ENCODE measurements at places on chromosomes 4 and X.

GRCh38 chrX:132489578-132490419, 961 bp upstream of the MBNL3 start:
- DNase-seq: peak; percentile 59

DNA sequence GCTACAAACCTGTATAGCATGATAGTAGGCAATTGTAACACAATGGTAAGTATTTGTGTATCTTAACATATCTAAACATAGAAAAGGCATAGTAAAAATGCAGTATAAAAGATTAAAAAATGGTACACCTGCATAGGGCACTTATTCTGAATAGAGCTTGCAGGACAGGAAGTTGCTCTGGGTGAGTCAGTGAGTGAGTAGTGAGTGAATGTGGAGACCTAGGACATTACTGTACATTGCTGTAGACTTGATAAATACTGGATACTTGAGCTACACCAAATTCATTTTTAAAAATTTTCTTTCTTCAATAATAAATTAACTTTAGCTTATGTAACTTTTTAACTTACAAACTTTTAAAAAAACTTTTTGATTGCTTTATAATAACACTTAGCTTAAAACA, 68.2 kb upstream of the MAML3 start:
- peak; percentile 11 for DNase-seq

GRCh38 chrX:15911734-15912550, 57.3 kb upstream of the AP1S2 start:
- peak; percentile 74 for DNase-seq

DNA sequence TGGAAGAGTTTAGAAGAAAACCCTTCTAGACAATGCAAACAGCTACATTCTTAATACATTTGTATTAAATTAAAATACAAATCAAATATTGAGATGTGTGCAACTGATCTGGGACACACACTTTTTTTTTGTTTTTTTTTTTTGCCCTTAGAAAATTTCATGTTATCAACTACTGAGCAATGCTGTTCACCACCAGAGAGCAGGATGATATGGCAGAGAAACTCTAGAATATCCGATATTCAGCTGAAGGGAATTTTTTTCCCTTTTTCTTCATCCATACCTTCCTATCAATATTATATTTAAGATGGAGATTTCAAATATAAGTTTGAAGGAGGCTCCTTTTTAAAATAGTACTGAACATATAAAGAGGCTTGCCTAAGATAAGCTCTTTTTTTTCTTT, 1.0 kb downstream of the NDST3 start:
- DNase-seq: no peak

DNA sequence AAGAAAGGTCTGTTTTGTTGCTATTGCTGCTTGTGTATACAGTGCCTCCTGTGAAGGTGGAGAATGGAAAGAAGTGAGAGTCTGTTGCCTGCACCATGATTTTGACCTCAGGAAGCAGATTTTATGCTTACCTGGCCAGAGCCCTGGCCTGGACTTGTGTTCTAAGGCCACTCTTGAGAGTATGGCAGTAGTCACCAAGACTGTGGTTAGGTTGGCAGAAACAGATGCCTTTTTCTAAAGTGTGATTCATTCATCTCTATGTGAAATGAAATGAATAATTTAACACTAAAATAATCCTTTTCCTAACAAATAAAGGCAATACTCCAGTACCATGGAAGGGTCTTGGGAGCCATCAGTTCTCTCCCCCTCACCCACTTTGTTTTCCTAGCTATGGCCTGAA, 161.8 kb downstream of the DCLK2 start:
- DNase-seq: no peak

DNA sequence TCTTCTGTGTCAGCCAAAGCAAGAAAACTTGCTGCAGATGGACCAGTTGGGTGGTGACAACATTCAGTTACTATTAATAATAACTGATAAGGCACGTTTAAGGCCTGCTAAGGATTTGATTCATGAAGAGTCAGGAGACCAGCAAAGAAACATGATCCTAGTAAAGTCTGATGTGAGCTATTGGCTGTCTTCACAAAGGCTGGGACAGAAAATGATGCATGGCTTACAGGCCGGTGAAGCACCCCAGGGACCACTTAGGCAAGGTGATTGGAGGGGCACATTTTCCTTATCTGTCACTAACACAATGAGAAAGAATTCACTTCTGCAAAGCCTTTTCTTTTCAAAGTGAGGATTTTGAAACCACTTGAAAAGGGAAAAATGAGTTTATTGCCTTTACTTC, 65.4 kb upstream of the TRPC3 start:
- DNase-seq: no peak

DNA sequence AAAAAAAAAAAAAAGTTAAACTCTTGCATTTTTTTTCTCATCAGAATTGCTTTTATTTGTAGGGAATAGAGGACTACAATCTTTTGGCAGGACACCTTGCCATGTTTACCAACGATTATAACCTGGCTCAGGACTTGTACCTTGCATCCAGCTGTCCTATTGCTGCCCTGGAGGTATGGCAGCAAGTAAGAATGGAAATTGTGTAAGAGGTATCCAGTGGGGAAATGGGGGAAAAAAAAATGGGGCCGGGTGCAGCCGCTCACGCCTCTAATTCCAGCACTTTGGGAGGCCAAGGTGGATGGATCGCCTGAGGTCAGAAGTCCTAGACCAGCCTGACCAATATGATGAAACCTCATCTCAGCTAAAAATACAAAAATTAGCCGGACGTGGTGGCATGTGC, 49.8 kb downstream of the WDR19 start:
- no peak for DNase-seq

DNA sequence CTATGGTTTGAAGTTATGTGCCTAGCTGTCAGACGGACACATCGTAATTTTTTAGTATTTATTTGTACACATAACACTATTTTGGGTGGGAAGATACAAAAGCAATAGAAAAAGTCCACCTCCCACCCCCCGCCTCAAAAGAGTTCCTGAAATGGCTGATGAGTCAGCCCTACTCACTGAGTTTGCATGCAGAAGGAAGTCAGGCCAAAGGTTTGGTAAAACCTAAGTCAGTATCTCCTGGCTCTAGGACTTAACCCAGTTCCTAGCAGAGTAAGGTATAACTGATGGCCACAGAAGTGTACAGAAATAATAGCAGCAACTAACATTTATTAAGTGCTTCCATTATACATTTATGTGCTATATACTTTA, 2.9 kb upstream of the KLHL2 start:
- peak; percentile 50 for DNase-seq

DNA sequence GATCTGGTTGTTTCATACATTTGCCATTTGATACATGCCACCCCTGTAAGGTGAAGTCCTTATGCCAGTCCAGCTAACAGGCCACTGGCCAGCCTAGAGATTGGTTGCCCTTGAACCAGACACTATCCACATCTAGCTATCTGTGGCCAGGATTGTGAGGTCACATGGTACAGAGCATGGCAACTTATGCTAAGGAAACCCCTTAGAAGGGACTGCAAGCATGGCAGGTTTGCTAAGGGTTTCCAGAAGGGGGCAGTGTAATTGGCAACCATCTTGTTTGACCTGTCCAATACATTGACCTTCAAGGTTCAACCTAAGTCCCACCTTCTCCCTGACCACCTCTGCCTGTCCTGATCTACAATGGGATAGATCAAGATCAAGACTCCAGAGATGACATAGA, 47.5 kb downstream of the SMC1A start:
- DNase-seq: no peak

DNA sequence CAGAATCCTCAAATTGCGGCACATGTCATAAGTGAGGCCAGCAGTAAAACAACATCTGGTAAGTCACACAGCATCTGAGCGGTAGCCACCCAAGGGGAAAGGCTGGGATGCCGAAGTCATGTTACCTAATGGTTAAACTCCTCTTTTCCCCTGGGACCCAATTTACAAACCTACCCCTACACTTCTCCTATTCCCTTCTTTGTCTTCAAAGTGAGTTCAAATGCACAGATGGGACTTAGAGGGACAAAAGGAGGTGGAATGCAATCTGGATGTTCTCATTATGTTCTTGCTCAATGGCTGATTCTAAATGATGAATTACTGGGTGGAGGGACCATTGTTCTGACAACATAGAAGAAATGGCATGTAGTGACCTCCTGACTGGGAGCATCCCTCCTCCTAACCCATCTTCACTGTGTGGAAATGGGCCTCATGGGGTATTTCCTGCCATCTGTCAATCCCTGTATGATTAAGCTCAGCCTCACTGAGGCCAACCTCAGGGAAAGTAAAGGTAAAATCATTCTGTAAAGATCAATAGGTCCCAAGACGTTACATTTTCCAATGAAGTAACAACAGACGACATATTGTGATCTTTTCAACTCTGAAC, 8.5 kb downstream of the CD40LG start:
- no peak for DNase-seq

- DNase-seq: no peak
Observed at GRCh38 chrX:56786889-56787733, 58.1 kb downstream of the NBDY start.

DNA sequence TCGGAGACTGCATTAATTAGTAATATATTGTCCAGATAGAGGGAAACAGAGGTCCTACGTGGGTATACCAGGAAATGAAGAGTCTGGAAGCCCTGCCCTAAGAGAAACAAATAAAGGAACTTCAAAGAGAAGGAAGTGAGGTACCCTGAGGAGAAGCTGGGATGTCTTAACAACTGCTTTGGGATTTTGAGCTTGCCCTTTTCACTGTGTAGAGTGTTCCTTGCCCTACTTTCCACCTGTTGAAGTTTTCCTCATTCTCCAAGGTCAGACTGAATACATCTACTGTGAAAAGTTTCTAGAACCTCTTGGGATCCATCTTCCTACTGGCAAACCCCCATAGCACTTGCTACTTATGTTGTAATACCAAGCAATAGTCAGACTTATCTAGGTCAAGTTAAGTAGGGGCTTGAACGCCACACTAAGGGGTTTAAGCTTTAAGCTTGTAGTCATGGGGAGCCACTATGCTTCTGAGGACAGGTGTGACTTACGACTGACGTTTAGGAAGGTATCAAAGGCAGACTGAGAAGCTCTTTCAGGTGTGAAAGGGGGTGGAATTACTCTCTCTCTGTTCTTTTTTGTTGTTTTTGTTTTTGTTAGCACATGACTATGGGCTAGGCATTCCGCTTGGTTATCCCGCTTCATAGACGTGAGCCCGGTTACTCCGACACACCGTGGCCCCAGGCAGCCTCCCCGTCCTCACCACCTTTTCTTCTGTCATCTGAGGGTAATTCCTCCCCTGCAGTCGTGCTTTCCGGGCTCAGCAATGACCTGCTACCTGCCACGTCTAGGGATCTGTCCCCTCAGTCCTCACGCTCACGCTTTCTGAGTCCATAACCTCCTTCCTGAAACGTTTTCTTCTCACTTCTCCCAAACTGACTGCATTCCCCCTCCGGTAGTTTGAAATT, 959 bp upstream of the REST start:
- peak; percentile 55 for DNase-seq

DNA sequence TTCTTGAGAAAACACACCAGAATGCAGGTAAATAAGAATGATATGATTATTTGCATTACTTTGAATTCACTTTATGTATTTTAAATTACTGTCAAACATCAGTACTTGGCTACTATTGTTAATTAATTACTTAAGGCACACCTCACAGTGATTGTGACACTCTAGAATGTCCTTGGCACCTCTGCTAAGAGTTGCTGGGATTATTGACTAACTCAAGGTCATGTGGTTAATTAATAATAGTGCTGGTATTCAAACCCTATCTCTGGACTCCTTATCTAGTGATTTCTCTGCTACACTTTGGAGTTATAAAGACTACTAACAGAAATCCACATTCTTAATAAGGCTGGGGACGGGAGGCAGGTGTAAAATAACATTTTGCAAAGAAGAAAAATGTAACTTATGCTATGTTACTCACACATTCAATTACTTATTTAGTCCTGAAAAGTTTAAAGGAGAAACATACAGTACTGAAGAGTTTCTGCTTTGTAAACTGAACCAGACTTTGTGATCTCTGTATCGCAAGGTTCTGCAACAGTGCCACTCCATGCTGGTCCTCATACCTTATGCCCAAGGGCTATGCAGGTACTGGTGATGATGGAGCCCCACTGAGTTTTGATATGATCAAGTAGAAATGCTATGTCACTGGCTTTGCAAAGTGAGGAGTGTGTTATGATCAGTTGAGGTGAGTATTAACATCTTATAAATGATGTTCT, 242.7 kb downstream of the MID1IP1 start:
- DNase-seq: no peak

DNA sequence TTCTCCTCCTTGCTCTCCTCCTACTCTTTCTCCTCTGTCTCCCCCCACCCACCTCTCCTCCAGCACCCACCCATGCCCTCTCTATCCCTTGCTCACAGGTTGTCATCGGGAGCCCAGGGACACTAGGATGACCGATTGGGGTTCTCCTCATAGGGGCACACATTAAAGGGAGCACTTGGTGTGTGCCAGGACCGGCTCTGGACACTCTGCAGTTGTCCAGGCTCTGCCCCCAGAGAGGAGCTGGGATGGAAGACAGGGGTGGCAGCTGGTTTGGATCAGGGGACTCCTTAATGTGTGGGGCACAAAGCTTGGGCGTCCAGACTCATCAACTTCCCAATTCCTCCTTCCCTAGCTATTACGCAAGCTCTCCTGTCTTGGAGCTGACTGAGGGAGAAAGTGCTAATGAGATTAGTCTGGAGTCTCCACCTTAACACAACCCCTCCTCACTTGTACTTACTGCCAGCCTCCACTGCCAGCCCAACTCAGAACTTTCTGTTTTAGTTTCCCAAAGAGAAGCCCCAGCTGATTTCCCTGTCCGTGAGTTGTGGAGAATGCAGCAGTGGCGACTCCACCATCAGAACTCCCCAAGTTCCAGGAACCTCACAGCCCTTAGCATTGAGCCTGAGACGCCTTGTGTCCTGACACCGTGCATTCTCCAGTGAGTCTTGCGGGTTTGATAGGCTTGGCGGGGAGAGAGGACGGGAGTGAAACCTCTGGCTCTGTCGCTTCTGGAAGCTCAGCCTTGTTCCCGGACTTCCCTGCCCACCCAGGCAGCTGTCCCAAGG, 52.2 kb downstream of the CXorf49B start:
- DNase-seq: no peak

GRCh38 chrX:97372001-97372766, 488.5 kb downstream of the RPA4 start:
- DNase-seq: no peak

- DNase-seq: peak; percentile 50
Observed at GRCh38 chr4:37951461-37952352, 8.5 kb upstream of the PTTG2 start.

DNA sequence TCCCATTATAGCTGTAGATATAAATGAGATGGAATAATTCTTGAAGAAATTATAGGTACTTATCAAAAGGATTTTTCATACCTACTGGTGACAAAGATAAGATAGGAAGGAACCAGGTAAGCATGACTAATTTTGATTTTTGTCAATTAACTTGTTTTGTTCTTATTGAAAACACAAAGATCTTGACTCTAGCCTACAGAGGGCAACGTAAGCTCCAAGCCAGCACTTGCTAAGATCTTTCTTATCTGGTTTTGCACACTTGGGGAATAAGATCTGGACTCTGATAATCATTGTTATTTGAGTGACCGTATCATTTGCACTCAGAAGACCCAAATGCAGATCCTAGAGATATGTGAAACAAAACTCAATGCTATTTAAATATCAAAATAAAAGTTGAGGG, 223.4 kb downstream of the VEGFC start:
- DNase-seq: peak; percentile 3

DNA sequence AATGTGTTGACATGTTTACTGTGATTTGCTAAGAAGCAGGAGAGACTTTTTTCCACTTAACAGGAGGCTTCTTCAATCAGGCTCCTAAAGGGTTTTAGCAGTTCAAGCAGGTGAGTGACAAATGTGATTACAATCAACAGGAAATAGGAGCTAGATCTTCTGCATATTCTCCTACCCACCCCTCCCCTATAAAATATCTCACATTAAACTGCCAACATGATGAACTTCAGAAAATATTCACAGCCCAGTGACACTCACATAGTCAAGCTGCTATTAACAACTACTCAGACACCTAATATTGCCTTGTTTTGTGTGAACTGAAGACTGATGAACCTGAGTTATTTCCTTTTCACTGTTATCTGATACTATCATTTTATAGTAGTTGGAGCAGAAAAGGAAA, 55.9 kb upstream of the ANTXR2 start:
- no peak for DNase-seq

All from Kasumi-1 (cell line).